GM12892 (cell line): ENCODE measurements at places on chromosomes 12 and 14.
A peak's percentile ranks its signal among the peaks of the same experiment; 100 is the strongest.

DNA sequence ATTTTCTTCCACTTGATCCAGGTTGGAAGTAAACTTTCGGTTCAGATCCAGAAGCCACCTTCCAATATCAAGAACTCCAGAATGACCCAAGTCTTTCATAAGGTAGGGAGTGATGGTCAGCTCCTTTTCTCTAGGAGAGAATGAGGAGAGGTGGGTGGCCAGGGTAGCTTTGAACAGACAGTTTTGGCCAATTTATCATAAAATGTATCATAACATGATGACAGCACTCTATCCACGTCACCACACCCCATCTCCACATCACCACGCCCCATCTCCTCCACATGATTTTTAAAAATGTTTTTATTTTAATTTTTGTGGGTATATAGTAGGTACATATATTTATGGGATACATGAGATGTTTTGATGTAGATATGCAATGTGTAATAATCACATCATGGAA lies 26.9 kb downstream of the DYRK4 start:
- DNase-seq, result no peak

GRCh38 chr14:91415794-91416743 lies 1.6 kb downstream of the CCDC88C start:
- DNase-seq, result peak; percentile 56

GRCh38 chr12:2084553-2085296 lies 31.9 kb downstream of the CACNA1C start:
- DNase-seq, result no peak

- DNase-seq, result no peak
Observed at GRCh38 chr12:54126696-54127537, 61.9 kb downstream of the SMUG1 start.

DNA sequence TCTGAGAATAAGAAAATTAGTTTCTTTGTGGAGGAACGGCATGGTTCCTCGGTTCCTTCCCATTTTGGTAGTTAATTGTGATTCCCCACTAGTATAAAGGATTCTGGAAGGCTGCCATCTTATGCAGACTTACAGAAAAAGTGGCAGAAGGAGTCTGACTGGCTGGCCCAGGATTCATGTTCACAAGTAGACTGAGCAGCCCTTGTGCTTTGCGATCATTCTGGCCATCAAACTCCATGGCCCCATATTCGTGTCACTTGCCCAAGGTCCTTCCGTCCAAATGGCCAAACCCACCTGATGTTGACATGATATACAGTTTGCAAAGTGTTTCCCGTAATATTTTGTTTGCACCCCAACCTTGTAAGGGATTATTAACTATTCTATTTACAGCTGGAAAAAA lies 297.2 kb upstream of the AMIGO2 start:
- DNase-seq, result no peak

DNA sequence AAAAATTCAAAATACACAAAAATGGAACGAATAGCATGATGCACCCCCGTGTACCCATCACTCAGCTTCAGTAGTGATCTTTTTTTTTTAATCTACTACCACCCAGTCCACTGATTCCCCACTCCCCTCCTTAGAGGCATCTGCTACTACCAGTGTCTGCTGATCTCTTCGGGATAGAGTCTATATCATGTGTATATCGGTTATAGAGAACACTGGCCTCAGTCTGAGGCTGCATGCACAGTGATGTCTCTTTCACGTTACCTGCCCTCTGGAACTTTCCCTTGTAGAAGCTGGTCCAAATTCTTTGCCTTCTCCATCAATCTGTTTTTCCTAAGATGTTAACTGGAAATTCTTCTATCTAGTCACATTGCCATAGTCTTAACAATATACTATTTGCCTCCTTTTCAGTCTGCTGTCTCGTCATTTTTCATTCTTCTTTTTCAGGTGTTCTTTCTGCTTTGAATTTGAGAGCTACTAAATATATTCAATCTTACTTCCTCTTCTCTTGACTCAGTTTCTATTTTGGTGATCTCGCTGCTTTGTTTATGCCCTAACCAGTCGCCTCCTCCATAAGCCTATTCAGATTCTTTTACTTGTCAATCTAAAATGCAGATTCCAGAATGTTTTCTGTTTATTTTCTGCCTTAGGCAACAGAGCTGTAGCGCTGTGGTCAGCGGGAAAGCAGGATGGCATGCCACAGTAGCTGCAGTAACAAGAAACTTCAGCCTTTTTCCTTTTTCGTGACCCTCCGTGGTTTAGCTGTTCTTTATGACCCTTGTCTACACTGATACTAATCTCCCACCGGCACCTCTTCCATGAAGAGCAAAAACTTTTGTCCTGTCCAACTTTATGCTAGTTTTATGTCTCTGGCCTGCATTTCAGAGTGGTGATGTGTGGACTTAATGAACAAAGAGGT lies 67.0 kb downstream of the FBXW8 start:
- no peak for DNase-seq

DNA sequence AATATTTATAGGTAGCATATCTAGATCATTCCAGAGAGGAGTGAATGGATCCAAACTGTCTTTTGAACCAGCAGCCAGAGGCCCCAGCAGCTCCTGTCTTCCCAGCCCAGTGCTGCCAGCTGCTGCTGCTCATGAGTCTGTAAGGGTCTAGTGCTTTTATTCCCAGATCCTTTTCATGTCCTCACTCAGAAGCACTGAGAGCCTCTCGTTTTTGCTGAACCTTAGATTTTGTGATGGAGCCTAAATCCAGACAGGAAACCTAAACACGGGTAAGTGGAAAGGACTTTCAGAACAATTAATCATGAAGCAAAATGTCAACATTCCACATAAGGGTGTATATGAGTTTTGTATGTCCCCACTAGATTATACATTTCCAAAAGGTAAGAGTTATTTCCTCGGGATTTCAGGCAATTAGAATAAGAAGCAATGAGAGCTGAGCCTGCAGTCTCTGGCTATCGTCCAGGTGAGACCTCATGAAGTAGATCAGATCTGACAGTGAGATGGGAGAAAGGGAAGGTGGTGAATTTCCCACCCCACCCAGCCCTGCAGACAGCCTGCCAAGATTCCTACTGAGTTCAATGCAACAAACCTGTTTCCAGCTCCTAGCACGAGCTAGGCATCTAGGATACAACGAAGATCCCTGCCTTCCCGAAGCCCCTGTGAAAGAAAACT lies 84.4 kb downstream of the NINJ2 start:
- no peak for DNase-seq

DNA sequence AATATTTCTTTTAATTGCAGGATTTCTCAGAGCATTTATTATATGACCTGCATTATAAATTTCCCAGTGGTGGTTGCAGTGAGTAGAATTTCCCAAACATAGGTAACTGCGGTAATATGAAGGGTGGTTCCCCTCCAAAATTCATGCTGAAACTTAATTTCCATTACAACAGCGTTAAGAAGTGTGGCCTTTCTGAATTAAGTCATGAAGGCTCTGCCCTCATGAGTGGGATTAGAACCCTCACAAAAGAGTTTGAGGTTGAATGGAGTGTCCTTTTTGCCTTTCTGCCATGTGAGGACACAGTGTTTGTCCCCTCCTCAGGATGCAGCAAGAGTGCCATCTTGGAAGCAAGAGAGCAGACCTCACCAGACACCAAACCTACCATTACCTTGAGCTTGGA lies 233.6 kb downstream of the KTN1 start:
- no peak for DNase-seq

- no peak for DNase-seq
Observed at GRCh38 chr14:30519961-30520360, 39.0 kb upstream of the G2E3 start.

DNA sequence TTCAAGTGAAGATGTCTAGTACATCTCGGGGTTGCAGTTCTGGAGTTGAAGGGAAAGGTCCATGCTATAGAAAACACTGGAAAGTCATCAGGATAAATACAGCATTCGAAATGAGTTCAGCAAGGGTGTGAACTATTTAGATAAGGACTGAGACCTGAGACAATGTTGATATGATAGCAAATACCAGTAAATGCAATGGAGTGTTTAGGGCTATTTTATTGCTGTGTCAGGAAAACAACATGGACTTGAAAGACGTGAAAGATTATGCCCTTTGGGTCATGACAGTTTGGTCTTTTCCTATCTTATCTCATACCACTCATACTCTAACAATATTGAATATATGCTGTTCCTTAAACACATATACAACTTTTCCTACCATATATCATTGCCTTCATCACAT lies 1776.2 kb upstream of the SEL1L start:
- DNase-seq, result no peak

- no peak for DNase-seq
Observed at GRCh38 chr12:129696926-129697325, 206.9 kb downstream of the TMEM132D start.

DNA sequence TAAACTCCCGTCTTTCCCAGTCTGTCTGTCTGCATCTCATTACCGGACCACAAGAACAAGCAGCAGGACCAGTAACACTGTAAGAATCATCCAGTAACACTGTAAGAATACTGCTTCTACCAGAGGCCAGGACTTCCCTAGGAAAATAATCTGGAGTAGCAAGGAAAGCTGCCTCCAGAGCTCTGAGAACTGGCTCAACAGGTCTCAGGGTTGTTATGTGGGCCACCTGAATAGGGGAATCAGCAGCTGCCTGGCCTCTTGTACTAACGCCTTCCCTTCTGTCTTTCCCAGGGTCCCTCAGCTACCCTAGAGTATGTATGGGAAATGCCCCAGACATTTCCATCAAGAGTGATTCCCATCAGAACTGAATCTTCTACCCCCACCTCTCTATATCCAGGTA lies 954 bp upstream of the SLC39A2 start:
- no peak for DNase-seq
